ENCODE measurements at places on chromosomes 5 and 9. TPM values are rescaled to one million over a fixed set of nuclear protein-coding genes. Genes with fewer than 3 reads are reported as not detected.

HSPB3 gene
- not detected for total RNA-seq

FAM163B gene
- not detected for total RNA-seq

CATSPER3 gene
- total RNA-seq, result 4.1 TPM

DNA sequence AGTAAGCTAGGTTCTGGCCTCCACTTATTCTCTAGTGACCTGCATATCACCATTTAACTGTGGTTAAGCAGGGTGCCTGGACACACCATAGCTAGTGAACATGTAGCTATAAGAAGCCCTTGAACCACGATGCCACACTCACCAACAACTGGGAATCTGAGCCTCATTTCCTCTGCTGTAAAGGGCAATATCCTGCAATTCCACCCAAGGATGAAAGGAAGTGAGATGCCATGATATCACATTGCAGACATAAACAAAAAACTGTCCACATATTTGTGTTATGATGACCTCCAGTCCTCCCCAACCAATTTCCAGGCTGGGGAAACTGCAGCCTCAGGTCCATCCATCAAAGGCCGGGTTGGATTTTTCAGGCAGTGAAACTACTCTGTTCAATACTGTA, 10.4 kb downstream of the TNIP1 start:
- no peak overlapping the region for H3K4me3 ChIP-seq
- H3K27me3 ChIP-seq, result no peaks in the 10 kb centered on the region
- H3K27ac ChIP-seq, result no peak overlapping the region
- no peaks in the 10 kb centered on the region for H3K36me3 ChIP-seq
- DNase-seq, result no peak

DNA sequence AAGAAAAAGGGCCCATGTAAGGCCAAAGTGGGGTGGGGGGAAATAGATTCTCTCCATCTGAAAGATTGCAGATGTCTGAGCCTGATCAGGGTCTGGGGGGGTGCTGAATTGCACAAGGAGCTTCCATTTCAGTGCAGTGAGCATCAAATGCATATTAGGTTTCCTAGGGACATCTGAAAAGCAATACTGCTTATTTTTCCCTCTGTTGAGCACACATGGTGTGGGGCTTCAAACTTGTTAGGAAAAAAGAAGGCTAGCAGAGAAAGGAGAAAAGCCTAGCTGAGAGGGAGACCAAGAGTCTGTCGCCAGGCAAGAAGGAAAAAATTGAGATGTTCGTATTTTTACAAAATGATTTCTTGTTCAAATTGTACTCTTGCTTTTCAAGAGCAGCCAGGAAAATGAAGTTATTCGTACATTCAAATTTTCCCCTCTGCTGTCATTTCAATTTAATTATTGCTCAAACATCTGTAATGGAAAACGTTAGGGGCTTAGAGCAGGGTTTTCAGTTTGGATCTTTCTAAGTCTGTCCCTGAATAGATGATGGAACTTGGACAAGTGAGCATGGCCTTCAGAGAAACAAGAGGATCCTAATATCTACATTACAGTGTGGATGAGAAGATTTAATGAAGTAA, 191.9 kb upstream of the GAS1 start:
- no peaks in the 10 kb centered on the region for H3K27me3 ChIP-seq
- H3K27ac ChIP-seq, result no peak overlapping the region
- H3K36me3 ChIP-seq, result no peaks in the 10 kb centered on the region
- H3K4me1 ChIP-seq, result no peaks in the 10 kb centered on the region

GRCh38 chr9:92439921-92440750, 15.9 kb upstream of the OMD start:
- no peaks in the 10 kb centered on the region for H3K4me1 ChIP-seq
- H3K27me3 ChIP-seq, result no peaks in the 10 kb centered on the region
- H3K4me3 ChIP-seq, result no peak overlapping the region

DNA sequence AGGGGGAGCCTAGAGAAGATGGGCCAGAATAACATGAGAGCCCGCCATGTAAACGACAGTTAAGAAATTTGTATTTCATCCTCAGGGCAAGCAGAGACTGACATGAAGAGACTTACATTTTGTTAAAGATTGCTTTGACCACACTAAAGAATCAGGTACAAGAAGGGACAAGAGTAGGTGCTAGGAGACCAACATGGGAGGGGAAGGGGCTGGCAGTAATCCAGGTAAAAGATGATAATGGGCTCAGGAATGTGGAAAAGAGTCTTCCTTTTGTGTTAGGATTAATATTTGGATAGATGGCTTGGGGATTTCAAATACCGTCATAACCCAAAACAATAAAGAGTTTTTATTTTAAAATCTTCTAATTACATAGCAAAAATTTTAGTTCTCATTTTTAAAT, 137.3 kb downstream of the ZNF462 start:
- no peak overlapping the region for H3K4me3 ChIP-seq
- no peak for DNase-seq
- H3K27me3 ChIP-seq, result no peaks in the 10 kb centered on the region
- no peaks in the 10 kb centered on the region for H3K36me3 ChIP-seq

GRCh38 chr5:103298607-103299188, 40.1 kb downstream of the MACIR start:
- H3K27me3 ChIP-seq, result no peaks in the 10 kb centered on the region
- no peak overlapping the region for H3K4me3 ChIP-seq
- H3K36me3 ChIP-seq, result no peaks in the 10 kb centered on the region
- DNase-seq, result no peak
- H3K4me1 ChIP-seq, result no peaks in the 10 kb centered on the region

DNA sequence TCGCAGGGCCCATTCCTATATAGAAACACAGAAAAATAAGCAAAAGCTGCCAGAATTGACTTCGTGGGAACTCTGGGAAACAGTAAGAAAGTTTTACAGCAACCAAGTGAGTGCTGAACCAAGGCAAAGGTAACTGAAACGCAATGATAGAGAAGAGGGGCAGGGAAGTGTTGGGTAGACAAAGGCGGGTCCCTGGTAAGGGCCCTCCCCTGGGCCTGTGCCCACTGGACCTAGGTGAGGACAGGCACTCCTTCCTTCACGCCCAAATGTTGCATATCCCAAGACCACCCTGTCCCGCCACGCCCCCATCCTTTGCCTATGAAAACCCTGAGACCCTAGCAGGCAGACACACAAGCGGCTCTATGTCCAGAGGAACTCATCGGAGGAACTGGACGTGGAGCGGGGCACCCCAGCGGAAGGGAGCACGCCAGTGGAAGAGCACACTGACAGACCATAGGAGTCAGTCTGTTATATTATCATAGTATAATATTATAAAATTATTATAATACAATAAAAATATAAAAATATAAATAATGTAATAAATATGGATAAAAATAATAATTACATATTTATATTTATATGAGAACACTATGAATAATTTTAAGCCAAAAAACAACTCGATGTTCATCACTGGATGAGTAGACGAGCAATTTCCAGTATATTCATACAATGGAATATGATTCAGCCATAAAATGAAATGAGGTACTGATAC, 27.9 kb downstream of the CDKN2A start:
- no peak for DNase-seq
- no peak overlapping the region for H3K4me3 ChIP-seq
- H3K27me3 ChIP-seq, result peaks cover 100% of the 10 kb centered on the region
- H3K4me1 ChIP-seq, result peaks cover 8% of the 10 kb centered on the region
- H3K27ac ChIP-seq, result no peak overlapping the region
- no peaks in the 10 kb centered on the region for H3K36me3 ChIP-seq

DNA sequence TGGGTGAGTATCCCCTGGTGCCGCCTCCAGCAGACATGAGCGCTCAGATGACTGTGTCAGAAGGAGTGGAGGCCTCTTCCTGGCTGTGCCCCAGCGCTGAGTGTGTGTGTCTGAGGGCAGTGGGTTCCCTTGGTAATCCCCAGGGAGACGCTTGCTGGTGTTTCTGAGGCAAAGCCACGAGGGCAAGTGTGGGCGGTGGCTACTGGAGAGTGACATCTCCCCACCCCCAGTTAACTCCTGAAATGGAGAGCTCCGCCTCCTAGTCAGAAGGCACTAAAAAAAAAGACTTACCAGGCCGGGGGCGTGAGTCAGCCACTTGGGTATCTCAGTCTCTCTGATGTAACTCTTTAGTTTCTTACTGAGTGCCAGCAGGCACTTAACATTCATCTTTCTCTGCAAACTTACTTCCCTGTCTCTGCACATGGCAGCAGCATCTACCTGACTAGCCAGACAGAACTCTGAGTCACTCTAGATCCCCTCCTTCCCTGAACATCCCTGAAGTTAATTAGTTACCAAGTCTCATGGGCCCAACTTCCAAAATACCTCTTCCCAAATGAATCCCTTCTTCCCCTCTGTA, 19.3 kb downstream of the ORM2 start:
- H3K4me3 ChIP-seq, result no peak overlapping the region
- DNase-seq, result peak; percentile 70
- no peaks in the 10 kb centered on the region for H3K27me3 ChIP-seq
- H3K36me3 ChIP-seq, result no peaks in the 10 kb centered on the region
- H3K4me1 ChIP-seq, result peaks cover 6% of the 10 kb centered on the region
